NCI-H2171 treated with DMSO at 0.1 percent for 48 hours (cell line): ENCODE measurements at places on chromosomes 16 and 17.

DNA sequence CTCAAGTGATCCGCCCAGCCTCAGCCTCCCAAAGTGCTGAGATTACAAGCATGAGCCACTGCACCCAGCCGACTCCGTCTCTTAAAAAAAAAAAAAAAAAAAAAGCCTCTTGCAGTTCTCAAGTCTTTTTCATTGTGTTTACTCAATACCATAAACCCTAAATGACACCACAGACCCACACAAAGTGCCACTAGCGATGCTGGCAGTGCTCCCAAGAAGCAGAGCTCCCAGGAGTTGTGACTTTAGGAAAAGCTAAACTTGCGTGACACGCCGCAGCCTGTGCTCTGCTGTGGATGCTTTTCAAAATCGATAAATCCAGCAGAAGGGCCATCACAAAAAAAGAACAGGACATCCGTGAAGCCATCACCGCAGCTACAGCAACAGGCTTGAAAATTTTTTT is 114.7 kb downstream of the ANKRD11 start:
- DNase-seq: no peak

- no peak for DNase-seq
Observed at GRCh38 chr16:67535201-67535600, 6.6 kb downstream of the RIPOR1 start.

- DNase-seq: no peak
Observed at GRCh38 chr17:75003070-75003956, 9.2 kb upstream of the MRPL58 start.

GRCh38 chr16:13414154-13414553 is 505.8 kb upstream of the ERCC4 start:
- no peak for DNase-seq

- DNase-seq: peak; percentile 67
Observed at GRCh38 chr17:56699186-56699894, 105.8 kb downstream of the NOG start.

DNA sequence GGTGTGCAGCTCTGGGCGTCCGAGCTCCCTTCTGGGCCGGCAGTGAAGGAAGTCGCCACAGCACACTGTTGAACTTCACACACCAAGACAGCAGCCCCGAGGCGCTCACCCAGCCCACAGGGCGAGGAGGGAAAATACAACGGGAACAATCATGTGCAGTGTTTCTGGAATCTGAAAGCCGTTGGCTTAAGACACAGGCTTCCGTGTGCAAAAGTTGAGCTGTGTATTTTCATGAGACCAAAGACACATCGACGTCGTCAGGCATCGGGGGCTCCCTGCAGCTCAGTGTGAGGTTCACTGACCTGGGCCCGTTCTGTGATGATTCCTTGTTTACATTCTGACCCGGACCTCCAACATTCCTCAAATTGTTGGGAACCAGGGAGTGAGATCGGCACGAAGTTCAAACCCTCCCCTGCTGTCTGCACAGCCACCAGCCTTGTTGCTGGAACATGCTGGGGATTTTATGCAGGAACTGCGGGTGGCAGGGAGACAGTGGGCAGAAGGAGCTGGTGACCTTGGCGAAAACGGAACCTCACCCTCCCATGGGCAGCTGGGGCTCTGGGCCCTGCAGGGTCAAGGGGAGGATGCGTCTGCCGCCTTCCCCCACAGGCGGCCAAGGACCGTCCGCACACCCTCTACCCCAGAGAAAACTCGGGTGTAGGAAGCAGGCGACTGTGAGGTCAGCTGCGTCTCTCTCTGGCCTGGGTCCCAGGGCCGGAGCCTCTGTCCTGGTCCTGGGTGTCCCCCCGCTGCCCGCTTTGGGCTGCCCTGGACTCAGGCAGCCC is 72.2 kb downstream of the METRNL start:
- DNase-seq: no peak

DNA sequence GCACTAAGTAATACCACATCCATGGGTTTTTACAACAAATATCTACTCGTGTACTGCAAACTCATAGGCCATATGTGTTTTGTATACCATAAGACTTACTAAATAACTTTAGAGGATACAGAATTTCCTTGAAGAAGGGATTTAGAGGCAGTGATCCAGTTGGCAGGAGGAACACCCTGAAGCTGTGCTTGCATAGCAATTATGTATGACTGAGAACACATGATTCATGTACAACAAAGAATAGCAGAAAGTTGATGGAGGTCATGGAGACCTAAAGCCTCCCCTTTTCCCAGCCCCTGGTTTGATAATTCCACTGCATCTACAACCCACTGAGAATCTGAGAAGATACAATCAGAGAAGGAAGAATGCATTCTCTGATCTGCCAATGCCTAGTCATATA is 83.8 kb upstream of the PMFBP1 start:
- DNase-seq: no peak

DNA sequence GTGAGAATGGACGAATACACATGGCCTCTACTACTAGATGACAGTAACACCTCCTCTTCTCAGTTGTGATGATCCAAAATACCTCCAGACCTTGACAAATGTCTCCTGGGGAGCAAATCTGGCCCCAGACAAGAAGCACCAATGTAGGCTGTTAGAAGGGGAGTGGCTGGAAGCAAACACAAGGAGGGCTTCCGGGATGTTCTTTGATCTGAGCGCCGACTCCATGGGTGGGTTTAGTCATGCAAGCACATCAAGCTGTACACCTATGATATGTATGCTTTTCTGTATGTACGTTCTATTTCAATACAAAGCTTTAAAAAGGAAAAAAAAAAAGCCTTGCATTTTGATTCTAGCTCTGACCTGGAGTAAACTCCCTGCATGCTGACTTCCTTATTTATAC is 61.4 kb downstream of the ARHGAP17 start:
- DNase-seq: no peak

GRCh38 chr17:21678393-21679081 is 13.8 kb upstream of the KCNJ18 start:
- DNase-seq: no peak

DNA sequence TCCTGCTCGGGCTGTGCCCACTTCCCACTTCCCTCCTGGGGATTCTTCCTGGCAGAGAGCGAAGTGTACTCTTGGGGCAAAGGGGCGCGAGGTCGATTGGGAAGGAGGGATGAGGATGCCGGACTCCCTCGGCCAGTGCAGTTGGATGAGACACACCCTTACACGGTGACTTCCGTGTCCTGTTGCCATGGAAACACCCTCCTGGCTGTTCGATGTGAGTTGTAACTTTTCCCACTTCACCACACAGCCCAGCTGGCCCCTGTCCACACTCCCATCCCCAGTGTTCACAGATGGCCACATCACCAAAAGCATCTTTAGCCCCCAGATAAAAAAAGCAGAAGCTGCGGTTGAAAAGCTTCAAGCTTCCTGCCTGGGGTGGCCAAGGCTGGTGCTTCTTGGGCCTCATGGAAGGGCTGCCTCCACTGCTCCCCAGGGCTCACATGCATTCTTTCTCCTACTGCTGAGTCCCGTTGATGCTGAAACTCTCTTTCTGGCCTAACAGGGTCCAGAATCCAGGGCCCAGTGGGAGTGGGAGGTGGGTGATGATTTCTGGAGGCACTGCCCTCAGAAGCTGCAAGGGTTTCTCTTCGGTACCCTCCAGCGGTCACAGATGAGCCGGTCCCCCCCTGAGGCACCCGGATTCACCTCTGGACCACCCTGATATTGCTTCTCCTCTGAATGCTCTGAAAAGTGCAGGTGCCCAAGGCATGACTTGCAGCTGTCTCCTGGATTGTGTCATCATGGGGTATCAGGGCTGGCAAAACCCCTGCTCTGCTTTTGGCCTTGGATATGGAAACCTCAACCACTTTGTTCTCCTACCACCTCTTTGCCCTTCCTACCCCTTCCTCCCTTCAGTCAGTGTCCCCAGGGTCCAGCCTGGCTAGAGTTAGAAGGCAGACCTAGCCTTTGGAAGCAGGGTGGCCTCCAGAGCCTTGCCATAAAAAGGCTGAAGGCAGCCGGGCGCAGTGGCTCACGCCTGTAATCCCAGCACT is 2.2 kb upstream of the TRAF4 start:
- DNase-seq: no peak

- DNase-seq: no peak
Observed at GRCh38 chr17:52027620-52028295, 130.8 kb downstream of the CA10 start.

GRCh38 chr17:30238387-30239088 is 3.0 kb upstream of the SLC6A4 start:
- DNase-seq: no peak

GRCh38 chr17:47992216-47992615 is 21.3 kb downstream of the CDK5RAP3 start:
- no peak for DNase-seq

DNA sequence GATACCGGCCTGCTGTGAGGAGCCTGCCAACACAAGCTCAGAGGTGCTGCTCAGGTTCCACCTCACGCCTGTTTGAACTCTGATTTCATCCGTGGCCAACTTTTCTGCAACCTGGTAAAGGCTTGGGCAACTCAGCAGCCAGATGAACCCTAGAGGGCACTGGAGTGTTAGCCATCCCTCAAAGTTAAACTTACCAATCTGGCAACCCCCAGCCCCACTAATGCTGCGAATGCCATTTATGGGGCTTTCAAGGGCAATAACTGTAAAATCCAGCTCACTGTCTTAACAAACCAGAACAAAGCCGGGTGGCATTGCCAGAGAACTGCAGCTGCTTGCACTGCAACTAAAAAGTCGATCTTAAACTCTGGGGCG is 105.5 kb downstream of the AXIN2 start:
- DNase-seq: peak; percentile 32

DNA sequence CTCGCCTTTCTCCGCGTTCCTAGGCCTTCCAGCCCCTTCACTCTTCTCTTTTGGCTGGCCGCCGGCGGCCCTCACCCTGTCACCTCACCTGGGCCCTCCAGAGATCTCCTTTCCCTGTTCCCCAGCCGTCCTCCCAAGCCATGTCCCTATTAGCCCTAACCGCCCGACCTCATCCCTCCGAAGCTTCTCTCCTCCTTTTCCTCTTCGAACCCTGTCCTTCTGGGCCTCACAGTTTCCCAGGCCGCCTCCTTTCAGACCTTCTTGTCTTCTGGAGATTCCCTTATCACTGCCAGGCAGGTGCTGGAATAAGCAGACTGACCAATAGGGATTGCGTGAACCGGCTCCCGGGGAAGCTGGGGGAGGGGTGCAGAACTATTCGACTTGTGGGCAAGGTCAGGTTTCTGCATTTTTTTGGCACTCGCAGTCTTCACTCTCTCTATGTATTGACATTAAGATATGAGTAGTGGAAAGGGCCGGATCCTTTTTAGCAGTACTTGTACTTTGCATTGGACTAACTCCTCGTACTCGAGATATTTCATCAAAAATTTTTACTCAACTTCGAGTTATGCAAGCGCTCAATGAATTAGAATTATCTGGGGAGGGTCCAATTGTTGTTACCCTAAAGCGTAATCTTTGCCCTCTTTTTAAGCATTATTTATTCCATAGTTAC is 690 bp downstream of the RHOT1 start:
- peak; percentile 30 for DNase-seq

DNA sequence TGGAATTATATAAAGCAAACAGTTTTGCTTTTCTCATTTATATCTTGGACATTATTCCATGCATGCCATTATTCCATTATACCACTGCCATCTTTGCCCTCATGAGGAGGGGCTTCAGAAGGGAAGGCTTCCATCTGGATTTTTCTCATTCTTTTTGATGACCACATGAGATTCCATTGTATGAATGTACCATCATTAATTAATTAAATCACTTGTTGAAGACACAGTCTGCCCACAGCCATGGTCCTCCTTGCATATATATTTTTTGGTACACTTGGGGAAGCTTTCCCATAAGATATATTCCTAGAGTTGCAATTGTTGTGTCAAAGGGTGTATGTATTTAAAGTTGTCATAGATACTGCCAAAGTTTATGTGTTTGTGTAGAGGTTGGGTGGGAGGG is 7.1 kb downstream of the ARL4D start:
- no peak for DNase-seq

GRCh38 chr16:4920826-4921225 is 16.1 kb downstream of the PPL start:
- DNase-seq: no peak

DNA sequence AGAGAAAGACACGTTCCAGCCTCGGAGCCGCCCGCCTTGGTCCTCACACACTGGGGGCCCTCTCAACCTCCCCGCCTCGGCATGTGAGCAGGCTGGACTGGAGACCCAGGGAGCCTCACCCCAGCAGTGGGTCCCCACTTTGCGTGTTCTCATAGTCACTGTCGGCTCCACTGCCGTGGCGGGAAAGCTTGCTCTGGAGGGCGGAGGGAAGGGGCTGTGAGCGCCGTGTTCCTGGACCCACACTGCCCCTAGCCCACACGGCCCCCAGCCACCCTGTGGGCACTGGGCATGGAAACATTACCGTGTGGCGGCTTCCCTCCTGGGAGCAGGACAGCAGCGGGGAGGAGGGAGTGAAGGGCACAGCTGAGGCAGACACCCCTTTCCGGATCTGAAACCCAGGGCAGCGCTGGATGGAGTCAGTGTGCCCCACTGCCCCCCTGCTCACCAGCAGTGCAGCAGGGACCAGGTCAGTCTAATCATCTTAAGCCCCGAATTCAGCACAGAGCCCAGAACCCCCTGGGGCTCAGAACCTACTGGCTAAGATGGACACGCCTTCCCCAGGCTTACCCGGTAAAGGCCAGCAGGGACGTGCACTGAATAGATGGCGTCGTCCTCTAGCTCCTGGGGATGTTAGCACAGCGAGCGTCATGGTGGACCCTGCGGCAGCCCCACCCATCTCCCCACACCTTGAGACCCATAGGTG is 7.2 kb downstream of the TP53I13 start:
- no peak for DNase-seq

DNA sequence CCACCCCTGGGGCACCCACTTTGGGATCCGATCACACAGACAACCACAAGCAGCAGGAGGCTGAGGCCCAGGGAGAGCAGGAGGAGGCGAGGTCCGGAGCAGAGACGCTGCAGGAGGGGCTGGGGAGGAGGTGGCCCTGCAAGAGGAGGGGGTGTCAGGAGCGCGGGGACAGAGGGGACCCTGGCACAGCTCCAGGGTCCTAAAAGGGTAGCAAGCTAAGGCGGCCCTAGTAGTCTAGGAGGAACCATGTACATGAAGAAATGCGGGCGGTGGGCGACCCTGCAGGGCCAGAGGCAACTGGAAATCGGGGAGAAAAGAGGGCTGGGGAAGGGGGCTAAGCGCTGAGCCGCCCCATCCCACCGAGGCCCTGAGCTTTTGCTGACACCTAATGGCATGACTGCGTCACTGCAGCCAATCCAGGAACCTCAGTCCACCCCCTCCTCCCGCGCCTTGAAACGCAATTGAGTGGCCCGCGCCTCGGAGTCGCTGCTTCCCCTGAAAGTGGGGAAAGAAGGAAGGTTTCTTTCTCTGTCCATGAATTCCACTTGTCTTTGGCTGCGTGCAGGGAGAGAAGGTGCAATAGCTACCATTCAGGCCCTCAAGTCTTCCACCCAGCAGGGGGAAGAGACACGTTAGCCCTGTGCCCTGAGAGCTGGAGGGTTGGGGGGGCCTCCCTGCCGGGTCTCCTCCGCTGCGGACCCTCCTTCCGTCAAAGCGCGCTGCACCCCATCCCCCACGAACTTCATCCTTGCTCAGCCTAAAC is 1.8 kb downstream of the ASGR1 start:
- peak; percentile 73 for DNase-seq

DNA sequence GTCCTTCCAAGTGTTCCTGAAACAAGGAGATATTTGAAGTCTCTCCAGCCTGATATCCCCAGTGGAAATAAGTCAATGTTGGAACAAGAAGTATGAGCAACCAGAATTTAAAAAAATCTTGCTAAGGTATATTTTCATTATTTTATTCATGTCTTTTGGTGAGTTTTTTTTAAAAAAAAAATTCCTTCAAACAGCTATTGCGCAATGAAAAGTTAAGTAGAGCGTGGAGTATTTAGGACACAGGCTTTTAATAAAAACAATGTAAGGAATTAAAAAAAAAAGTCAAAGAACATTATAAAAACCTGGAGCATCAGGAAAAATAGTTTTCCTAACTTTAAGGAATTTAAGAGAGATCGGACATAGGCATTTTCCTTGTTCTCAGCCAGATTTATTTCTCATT is 940.4 kb downstream of the KCNJ2 start:
- DNase-seq: no peak

- DNase-seq: peak; percentile 79
Observed at GRCh38 chr17:17570798-17571716, 20.5 kb downstream of the PEMT start.
